Aorta (tissue), 5 donors: ENCODE measurements at places on chromosomes 2 and 18. TPM values are rescaled to one million over a fixed set of nuclear protein-coding genes. Genes with fewer than 3 reads are reported as not detected.
A peak's percentile ranks its signal among the peaks of the same experiment; 100 is the strongest.

DNA sequence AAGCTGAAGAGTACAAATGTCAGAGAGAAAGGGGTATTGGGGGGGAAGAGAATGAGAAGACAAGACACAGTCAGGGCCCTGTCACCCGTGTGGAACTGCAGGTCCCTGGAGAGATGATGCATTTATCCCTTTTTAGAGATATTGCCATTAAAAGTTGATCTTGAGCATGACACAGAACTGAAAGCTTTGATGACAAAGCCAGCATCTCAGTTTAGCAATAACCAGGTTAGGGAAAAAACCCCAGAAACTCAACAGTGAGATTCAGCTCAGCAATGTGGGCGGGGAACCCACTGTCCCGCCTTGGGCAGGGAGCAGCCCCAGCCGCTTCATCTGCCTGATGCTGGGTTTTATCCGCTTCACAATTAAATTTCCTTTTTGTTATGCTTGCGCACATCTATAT is 181.1 kb downstream of the NEDD4L start:
- no peak for DNase-seq

GRCh38 chr18:54736981-54737380 is 91.3 kb upstream of the RAB27B start:
- no peak for DNase-seq

- no peak for DNase-seq
Measured at GRCh38 chr2:182521453-182522404, 94.9 kb upstream of the PDE1A start.

GGCX gene
- 30.3 TPM for total RNA-seq

CMPK2 gene
- 3.7 TPM for total RNA-seq

SGPP2 gene
- total RNA-seq = not detected

DNA sequence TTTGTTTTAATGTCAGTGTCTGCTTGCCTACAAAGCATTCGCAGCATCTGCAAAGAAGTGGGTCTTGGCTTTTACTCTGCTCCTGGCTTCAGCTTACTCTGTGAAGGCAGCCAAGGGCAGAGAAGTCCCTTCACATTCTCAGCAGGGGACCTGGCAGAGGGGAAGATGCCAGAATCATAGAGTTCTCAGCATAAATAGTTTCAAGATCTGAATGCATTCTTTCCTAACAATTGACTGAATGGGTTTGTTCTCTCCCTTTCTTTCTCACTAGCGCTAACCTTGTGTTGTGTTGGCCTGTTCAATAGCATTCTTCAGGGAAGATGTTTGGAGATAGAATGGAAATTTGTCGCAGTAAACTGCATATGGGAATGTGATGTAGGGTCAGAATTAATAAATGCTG is 106.9 kb downstream of the FARSB start:
- no peak for DNase-seq

GRCh38 chr2:111251711-111252110 is 131.0 kb downstream of the BCL2L11 start:
- no peak for DNase-seq

- DNase-seq = peak; percentile 44
Measured at GRCh38 chr2:96541398-96542152, 5.0 kb downstream of the ARID5A start.

DNA sequence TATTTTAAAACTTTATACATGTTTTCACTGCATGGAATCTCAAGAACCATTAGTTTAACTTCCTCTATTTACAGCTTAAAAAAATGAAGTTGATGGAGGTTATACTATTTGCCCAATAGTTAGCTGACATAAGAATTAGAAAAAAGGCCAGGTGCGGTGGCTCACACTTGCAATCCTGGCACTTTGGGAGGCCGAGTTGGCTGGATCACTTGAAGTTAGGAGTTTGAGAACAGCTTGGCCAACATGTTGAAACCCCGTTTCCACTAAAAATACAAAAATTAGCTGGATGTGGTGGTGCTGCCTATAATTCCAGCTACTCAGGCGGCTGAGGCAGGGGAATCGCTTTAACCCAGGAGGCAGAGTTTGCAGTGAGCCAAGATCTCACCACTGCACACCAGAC is 125.1 kb upstream of the CDH19 start:
- DNase-seq = no peak

LONRF2 gene
- total RNA-seq = 10.9 TPM

GRCh38 chr18:59177485-59177884 is 37.8 kb downstream of the SEC11C start:
- no peak for DNase-seq

FEV gene
- not detected for total RNA-seq

GRCh38 chr18:36179562-36180355 is 7.5 kb upstream of the MOCOS start:
- DNase-seq = peak; percentile 89

- no peak for DNase-seq
Measured at GRCh38 chr18:76456823-76457222, 38.2 kb downstream of the ZNF516 start.

GRCh38 chr18:28512357-28512756 is 335.4 kb upstream of the CDH2 start:
- DNase-seq = no peak

DNA sequence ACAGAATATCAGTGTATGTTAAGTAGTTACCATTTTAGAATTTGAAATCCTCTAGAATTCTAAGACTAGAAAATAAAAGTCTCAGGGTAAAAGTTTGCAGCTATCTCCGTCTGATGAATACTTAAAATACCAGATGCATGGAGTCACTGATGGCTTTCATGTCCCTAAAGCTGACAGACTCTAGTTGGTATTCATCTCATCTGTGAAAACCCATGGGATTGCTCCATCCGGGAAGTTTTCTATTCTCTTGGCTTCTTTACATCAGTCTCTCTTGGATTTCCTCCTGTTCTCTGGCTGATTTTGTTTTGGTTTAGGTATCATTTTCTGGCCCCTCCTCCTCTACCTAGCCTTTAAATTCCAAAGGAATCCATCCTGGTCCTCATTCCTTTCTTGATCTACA is 465.6 kb upstream of the POU3F3 start:
- no peak for DNase-seq

XIRP2 gene
- total RNA-seq = 0.15 TPM

GYPC gene
- 91.2 TPM for total RNA-seq

GDF7 gene
- total RNA-seq = 16.4 TPM

GRCh38 chr2:59752071-59752470 is 801.4 kb downstream of the BCL11A start:
- no peak for DNase-seq

- DNase-seq = no peak
Measured at GRCh38 chr18:13874558-13874957, 40.8 kb downstream of the MC2R start.

- DNase-seq = no peak
Measured at GRCh38 chr18:23671564-23671963, 8.9 kb upstream of the ANKRD29 start.

DNA sequence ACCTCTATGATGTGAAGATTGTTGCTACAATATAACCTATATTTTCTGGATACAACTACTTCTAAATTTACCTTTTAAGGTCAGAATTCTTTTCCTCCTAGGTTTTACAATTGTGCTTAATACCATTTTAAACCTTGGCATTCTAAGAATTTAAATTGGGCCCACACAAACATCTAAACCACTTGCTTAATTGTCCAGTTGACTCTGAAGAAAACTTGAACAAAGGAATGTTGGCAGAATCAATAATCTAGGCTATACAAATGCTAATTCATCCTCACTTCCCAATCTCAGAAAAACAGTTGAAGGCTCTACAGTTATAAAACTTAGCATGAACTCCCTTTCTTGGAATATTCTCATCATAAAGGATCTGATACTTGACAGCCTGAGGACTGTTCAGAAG is 84.3 kb downstream of the RPRM start:
- DNase-seq = no peak

DNA sequence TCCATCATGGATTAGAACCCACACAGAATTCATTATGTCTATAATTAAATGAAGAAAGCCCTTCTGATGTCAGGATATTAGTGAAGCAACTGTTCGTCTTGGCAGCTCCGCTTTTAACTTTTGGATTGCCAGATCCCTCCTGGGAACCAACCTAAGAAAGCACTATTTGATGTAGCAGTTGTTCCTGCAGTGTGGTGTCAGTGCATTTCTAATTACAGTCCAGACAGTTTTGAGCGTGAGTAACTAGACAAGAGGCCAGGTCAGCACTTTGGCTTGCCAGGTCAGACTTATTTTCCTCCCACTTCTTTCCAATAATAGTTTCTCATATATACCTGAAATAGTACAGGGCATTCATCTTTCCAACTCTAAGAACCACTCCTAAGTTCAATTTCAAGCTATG is 13.8 kb downstream of the NRXN1 start:
- DNase-seq = no peak

GRCh38 chr2:10501451-10501961 is 53.4 kb upstream of the ODC1 start:
- DNase-seq = no peak

DNA sequence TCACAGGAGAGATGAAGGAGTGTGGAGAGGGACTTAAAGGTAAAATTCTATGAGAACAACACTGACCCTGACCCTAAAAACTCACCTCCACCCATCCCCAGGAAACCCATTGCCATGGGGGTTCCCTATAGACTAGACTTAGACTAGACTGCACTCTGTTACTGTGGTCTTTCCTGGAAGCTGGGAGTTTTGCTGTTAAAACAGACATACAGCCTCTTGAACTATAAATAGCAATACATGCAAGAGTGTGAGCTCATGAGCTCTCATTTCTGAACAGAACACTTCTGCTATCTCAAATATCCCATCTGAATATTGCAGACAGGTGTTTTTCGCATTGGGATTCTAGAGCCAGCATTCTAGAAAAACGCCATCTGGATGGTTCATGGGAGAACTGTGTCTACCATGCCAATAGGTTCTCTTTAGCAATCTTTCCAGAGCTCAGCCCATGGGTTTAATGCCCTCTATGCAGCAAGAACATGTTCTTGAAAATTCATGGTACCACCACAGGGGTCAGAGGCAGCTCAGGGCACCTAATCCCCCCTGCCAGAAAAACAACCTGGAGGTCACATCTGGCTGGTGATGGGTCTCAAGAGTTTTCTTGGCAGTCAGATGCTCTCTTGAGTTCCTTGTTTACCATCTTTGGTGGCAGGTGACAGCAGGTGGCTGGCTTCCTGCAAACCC is 51.9 kb downstream of the SLC14A2 start:
- DNase-seq = no peak

RTKN gene
- 11.7 TPM for total RNA-seq

CREG2 gene
- total RNA-seq = not detected

DNER gene
- total RNA-seq = 0.45 TPM

DNA sequence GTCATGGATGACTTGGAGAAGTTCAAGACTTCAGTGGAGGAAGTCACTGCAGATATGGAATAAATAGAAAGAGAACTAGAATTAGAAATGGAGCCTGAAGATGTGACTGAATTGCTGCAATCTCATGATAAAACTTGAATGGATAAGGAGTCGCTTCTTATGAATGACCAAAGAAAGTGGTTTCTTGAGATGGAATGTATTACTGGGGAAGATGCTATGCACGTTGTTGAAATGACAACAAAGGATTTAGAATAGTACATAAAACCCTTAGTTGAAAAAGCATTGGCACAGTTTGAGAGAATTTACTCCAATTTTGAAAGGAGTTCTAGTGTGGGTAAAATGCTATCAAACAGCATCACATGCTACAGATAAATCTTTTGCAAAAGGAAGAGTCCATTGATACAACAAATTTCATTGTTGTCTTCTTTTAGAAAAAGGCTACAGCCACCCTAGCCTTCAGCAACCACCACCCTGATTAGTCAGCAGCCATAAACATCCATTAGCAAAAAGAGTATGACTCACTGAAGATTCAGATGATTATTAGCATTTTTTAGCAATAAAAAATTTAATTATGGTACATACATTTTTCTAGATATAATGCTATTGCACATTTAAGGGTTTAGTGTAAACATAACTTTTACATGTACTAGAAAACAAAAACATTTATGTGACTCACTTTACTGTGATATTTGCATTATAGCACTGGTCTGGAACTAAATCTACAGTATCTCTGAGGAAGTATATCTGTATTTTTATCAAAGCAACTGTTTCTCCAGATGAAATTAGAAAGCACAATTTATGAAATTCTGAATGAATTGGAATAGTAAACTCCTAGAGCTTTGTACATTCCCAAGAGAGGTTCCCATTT is 110.5 kb upstream of the TACR1 start:
- no peak for DNase-seq

- DNase-seq = no peak
Measured at GRCh38 chr2:226137201-226137811, 662.3 kb downstream of the IRS1 start.

SLC5A7 gene
- not detected for total RNA-seq

DNAH7 gene
- total RNA-seq = 1.8 TPM

- no peak for DNase-seq
Measured at GRCh38 chr18:48766487-48766886, 184.3 kb downstream of the SMAD7 start.

- DNase-seq = no peak
Measured at GRCh38 chr2:110770959-110771431, 38.6 kb downstream of the ACOXL start.

- DNase-seq = no peak
Measured at GRCh38 chr2:69060938-69061501, 48.0 kb downstream of the ANTXR1 start.

DNA sequence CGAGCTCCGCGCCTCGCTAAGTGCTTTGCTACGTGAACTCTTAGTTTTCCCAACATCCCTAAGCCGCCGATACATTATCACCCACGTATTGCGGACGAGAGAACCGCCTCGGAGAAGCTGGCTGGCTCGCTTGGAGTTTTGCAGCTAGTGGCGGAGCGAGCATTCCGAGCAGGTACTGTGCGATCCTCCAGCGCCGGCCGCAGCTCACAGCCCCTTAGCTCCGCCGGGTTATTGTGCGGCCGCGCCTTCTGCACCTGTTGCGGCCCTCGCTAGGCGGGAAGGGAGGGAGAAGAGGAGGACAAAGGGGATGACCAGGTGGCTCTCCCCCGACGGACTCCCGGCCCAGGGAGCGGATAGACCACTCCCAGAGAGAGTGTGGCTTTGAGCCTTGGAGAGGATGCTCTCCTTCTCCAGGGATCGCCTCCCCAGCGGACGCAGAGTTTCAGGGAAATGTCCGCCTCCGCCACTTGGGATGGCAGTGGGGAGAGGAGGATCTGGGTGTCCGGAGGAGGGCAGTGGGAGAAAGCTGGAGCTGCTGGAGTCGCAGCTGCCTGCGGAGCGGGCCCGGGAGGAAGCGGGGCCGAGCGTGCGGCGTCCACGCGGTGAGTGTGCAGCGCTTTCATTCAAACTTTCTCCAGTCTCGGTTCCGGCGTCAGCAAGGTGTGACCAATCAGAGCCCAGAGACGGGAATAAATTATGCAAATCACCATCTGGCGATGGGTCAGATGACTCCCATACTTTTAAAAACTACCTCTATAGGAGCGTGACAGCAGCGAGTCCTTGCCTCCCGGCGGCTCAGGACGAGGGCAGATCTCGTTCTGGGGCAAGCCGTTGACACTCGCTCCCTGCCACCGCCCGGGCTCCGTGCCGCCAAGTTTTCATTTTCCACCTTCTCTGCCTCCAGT is at the start of gene LIPG:
Gene LIPG (plus strand): TSS at position 769 of the 905 bp plus-strand sequence. CDS start 252 bp downstream, outside the sequence.
- peak; percentile 47 for DNase-seq
